ENCODE measurements at places on chromosomes 6 and 20. TPM values are rescaled to one million over a fixed set of nuclear protein-coding genes. Genes with fewer than 3 reads are reported as not detected.

BEND3 gene
- 3.4 TPM for polyA plus RNA-seq

ME1 gene
- 4.8 TPM for polyA plus RNA-seq

SLC32A1 gene
- polyA plus RNA-seq, result not detected

EYS gene
- 0.21 TPM for polyA plus RNA-seq

PAK5 gene
- not detected for polyA plus RNA-seq

MYMX gene
- 0.55 TPM for polyA plus RNA-seq

SMOC2 gene
- polyA plus RNA-seq, result 4.1 TPM

BTNL2 gene
- polyA plus RNA-seq, result not detected
